GM12865 (cell line): ENCODE measurements at places on chromosomes 11 and 22.

DNA sequence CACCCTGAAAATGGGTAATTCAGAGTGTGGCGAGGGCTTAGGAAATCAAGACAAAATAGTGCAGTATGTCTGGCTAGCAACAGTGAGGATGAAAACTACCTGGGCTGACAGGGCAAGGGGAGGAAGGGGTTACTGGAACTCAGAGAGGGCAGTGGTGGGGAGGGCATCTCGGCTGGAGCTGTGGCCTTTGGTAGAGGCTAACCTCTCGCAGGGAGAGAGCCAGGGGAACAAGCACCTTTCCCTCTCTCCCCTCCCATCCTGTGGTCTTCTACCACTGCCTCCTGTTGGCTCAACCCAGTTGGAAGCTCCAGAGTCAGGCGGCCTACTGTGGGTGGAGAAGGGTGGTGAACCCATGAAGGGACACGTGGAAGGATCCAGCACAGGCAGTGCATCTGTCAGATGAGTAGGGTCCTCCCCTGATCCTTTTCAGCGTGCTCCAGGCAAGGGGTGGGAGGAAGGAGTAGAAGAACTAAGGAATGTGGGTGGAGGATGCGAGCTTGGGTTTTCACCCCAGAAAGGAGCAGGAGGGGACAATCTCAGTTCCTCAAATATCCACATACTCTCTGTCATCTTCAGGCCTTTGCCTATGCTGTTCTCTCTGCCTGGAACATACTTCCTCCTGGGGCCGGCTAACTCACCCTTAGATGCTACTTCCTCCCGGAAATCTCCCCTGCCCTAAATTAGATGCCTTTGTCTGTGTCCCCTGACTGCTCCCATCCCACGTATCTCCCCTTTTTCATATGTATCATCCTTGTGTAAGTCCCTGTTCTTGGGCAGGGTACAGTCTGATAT, 6.2 kb upstream of the KCNE3 start:
- no peak for DNase-seq

GRCh38 chr11:34223021-34223813, 117.8 kb downstream of the NAT10 start:
- DNase-seq: no peak

DNA sequence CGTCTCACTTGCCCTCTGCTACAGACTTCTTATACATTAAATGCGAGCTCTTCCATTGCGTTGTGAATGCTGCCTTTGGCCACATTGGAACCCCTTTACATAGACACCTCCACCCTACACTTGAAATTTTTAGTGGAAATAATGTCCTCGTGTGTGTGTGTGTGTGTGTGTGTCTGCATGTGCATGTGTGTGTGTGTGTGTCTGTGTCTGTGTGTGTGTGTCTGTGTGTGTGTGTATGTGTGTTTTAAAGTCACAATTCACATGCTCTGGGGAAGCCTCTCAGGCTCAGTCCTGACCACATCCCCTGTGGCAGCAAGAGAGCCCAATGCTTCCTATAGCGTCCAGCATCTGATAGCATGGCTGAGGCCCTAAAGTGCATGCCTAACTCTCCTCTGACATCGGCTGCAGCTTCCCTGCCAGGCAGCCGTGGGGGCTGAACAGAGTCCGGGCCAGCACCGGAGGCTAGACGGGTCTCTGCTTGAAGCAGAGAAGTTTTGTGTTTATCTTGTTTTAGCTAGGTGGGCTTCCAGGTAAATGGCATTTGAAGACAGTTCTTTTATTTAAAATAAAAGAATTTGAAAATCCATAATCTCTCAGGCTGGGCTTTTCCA, 64.5 kb upstream of the EMID1 start:
- DNase-seq: no peak

GRCh38 chr11:130544266-130544665, 95.8 kb downstream of the ADAMTS15 start:
- no peak for DNase-seq

DNA sequence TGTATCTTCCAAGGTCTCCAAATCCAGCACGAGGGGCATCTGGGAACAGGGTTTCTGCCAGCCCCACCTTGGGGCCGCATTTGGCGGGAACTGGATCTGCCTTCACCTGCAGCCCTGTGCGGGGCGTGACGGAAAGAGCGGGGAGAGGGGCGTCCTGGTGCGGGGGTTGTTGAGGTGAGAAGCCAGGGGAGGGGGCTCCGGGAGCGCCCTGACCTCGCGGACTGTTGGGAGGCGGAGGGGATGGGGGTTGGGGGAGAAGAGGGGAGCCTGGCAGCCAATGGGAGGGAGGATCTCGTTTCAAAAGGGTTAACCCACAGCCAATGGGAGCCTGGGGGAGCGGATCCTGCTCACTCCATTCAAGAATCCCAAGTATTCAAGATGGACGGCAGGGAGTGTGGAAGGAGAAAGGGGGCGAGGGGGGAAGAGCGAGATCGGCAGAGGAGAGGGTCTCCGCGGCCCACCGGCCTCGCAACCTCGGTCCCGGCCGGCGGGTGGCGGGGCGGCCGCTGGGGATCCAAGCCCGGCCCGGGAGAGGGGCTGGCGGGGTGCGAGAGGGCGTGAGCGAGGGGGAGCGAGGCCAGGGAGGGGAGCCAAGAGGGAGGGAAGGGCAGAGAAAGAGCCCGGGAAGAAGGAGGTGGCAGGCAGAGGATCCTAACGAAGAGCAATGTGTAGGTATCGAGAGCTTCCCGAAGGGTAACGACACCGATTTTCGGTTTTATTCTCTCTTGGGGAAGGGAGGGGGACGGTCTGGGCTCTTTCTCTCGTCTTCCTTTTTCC, 11.5 kb downstream of the YPEL4 start:
- peak; percentile 44 for DNase-seq

DNA sequence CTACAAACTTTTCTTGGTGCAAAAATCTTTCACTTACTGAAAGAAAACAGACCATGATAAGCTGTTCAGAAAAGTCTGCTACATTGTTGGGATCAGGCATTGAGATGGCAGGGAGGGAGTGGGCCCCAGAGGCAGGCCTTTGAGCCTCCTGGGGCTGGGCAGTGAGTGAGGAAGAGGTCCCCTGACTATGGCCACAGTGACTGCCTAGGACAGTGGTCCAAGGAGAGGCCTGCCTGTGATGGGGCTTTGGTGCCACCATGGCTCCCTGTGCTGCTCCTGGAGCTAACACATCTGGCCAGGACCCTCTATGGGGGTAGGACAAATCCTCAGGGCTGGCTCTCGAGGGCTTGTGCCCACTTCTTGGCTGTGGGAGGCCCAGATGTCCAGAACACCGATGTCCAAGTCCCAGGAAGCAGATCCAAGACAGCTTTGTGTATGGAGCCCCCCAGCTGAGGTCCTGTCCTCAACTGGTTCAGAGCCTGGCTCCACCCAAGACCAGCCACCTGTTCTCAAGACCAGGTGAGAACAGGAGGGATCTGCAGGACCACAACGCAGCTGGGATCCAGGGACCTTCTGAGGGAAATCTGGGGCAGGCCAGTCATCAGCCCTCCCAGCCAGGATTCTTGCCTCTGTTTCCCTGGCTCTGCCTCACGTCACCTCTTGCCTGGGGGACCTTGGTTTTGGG, 36.9 kb downstream of the PPM1F start:
- no peak for DNase-seq

DNA sequence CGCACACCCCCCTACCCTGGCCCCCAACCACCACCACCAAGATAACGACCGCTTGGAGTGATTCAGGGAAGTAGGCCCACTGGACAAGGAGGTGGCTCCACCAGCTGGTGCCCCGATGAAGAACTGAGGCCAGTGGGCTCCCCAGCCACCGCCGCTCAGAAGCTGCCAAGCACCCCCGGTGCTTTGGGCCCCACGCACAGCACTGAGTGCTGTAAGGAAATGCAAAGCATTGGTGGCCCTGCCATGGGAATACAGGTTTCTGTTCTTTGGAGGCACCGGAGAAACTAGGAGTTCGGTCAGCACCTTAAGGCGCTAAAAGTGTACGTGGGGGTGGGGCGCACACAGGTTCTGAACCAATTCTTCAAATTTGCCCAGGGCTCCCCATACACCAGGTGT, 664 bp upstream of the PRSS23 start:
- DNase-seq: no peak

- no peak for DNase-seq
Observed at GRCh38 chr11:41051919-41052635, 407.4 kb downstream of the LRRC4C start.

- DNase-seq: peak; percentile 19
Observed at GRCh38 chr22:22103078-22103875, 120.7 kb upstream of the TOP3B start.

DNA sequence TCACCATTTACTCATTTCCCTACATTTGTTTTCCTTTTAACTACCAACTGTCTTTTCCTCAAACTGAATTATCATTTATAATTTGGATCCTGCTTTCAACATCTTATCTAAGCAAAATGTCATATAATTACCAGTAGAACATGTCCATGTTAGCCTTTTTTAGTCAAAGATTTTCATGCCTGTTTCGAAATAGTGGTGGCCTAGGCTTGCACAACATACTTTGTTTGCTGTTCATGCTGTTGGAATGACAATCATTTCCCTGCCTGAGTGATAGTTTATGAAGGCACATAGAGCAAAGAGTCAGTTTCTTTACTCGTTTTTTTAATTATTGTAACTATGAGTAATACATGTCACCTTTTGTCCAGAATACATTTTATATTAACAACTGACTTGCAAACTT, 144.3 kb upstream of the ANO3 start:
- DNase-seq: no peak

GRCh38 chr22:44909241-44909640, 100.6 kb downstream of the PHF21B start:
- no peak for DNase-seq

- DNase-seq: no peak
Observed at GRCh38 chr22:17199003-17199731, 20.1 kb downstream of the ADA2 start.

- DNase-seq: no peak
Observed at GRCh38 chr22:35539487-35539886, 1.1 kb upstream of the RASD2 start.

GRCh38 chr11:92739041-92739440, 230.4 kb upstream of the MTNR1B start:
- no peak for DNase-seq

DNA sequence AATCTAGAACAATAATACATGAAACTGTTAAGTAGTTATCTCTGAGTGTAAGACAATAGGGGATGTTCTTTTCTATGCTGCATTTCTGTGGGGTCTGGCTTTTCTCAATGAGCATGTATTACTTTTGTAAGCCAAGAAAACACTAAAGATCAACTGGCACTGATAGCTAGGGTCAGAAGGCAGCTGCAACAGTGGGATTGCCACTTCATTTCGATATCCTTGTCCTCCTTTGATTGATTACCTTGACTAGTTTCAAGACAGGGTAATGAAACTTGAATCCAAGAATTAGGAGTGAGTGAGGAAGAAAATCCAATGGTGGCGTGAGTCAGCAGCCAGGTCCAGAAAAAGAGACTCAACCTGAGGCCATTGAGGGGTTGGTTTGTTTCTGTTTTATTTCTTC, 46.5 kb downstream of the FEZ1 start:
- no peak for DNase-seq

DNA sequence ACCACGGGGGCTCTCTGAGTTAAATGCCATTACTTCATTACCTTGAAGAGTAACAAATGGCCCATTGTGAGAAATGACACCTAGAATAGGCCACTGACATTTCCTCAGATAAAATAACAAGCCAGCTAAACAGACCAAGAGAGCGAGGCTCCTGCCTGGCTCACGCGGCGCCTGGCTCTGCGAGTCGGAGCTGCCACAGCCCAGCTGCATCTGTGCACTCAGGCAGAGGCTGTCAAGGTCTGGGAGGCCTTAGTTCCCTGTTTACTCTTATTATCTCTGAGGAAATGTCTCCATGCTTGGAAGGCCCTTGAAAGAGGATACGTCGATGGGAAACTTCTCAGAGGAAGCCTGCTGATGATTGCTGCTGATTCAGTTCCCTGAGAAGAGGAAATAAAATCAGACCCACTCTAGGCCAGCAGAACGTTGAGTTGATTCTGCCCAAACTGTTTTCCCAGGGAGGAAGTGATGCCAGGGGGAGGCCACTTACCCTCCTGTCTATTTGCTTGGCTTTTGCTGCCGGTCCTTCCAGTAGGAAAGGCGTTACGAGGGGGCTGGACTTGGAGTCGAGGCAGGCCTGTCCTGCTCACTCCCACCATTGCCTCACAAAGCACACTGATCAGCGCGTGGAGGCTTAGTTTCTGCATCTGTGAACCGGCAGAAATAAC, 208.8 kb downstream of the TBC1D22A start:
- DNase-seq: no peak

GRCh38 chr22:24683691-24684090, 80.7 kb downstream of the GGT1 start:
- no peak for DNase-seq

GRCh38 chr11:127274328-127274676, 273.7 kb upstream of the KIRREL3 start:
- DNase-seq: no peak

DNA sequence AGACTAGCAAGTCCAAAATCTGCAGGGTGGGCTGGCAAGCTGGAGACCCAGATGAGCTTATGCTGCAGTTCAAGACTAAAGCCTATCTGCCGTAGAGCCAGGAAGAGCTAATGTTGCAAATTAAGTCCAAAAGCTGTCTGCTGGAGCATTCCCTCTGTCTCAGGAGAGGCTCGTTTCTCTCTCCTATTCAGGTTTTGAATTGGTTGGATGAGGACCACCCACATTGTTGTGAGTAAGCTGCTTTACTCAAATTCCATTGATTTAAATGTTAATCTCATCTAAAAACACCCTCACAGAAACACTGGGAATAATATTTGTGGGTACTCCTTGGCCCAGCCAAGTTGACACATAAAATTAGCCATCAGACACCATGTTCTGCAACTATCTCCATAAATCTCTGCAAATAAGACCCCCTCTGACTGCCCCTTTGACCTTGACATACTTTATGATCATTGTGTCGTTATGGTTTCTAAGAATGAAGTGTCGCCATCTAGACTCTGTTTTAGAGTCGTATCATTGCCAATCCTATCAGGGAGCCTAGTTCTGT, 16.8 kb upstream of the CUL5 start:
- no peak for DNase-seq

DNA sequence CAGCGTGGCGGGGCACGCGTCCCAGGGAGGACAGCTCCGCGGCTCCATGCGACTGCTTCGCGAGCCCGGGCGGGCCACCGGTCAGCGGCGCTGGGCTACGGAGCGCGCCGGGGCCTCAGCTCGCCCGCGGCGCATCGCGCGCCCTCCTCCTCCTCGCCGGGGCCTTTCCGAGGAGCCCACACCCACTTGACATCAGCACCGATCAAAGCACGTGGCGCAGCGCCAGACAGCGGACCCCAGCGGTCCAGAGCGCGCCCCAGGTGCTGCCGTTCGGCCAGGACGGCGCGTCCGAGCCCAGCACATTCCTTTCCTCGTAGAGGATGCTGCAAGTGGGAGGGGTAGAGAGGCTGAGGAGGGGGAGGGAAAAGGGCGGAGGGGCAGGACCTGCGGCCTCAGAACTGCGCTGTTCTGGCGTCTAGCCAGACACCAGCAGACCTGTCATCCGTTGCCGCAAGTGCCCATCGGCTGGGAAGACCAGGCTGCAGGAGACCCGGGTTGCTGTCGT, 88.6 kb downstream of the PLEKHA7 start:
- DNase-seq: no peak
